Natural killer cell (primary cell): ENCODE measurements at places on chromosomes 1 and 21.

DNA sequence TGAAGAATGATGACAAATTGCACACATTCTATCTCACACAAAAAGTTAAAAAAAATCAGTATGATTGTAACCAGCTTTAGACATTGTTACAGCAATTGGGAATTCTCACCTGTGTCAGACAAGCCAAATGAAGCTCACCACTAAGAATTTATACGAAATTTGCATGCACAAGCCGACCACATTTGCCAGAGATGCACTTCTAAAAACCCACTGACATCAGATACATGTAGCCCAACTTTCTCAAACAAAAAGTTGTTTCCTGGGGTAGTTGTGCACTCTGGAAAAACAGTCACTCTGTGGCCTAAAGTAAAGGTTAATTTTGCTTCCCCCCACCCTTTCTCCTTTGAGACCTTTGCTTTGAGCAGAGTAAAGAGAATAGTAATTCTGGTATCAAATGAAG is 67.9 kb upstream of the IL12RB2 start:
- DNase-seq: no peak

- DNase-seq: no peak
These were observed at the start of gene FAAP20 for GRCh38 chr1:2194319-2194897. Gene FAAP20, minus strand, starts transcription at chr1:2194772. Its CDS starts 23 bp downstream, at chr1:2194749.

- no peak for DNase-seq
These were observed 3.6 kb downstream of the GPR52 start for GRCh38 chr1:174451408-174451807.

DNA sequence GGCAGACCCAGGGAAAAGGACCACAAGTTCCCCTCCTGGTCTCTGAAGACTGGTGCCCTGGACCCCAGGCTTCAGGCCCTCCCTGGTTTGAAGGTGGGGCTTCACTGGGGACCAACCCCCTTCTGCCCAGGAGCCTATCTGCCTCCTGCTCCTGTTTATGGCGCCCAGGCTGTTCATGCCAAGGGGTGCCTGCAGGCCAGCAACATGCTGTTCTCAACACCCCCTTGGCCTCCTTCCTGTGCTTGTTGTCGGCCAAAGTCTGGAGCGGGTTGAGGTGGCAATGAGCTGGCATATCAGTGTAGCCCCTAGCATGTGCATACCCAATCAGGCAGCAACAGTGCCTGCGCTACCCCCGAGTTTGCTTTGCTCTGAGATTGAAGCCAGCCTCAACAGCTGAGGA is 46.3 kb downstream of the ATP6V1G3 start:
- no peak for DNase-seq

- no peak for DNase-seq
These were observed 171.0 kb downstream of the LRRC40 start for GRCh38 chr1:70034403-70034802.
